Activated T-helper 2 cell treated with anti-CD3 and anti-CD28 coated beads, Interferon-gamma antibody, Interleukin-2, Interleukin-4, amounts not matched to agents 10 μg/mL and 5 μg/mL and 100 μg/mL, durations not matched to agents 14 hours and 24 hours and 36 hours (primary cell): ENCODE measurements at places on chromosomes 5 and 9. TPM values are rescaled to one million over a fixed set of nuclear protein-coding genes. Genes with fewer than 3 reads are reported as not detected.

Gene FCN2
- not detected in 2 replicates for total RNA-seq

Gene DIAPH1
- total RNA-seq = 228 and 234 TPM in 2 replicates

Gene FOXD4
- total RNA-seq = 0.09 TPM in 1 of 2 replicates, not detected in the other

Gene MBLAC2
- total RNA-seq = 6.1 and 6.4 TPM in 2 replicates

Gene ROPN1L
- total RNA-seq = 0.16 and 0.55 TPM in 2 replicates

Gene SLC22A4
- 1.7 and 2.3 TPM in 2 replicates for total RNA-seq

Gene CDX1
- not detected in 2 replicates for total RNA-seq

Gene ANKRD34B
- total RNA-seq = not detected in 2 replicates

Gene NUDT12
- total RNA-seq = 1.6 and 3.1 TPM in 2 replicates

Gene G3BP1
- 296 and 312 TPM in 2 replicates for total RNA-seq

Gene ZFP37
- 0.21 and 0.30 TPM in 2 replicates for total RNA-seq

Gene SPINK7
- not detected in 2 replicates for total RNA-seq

Gene OR1N1
- not detected in 2 replicates for total RNA-seq

Gene FOXD4L5
- total RNA-seq = 0.09 and 0.23 TPM in 2 replicates

Gene STC2
- 21.4 and 22.8 TPM in 2 replicates for total RNA-seq

Gene TEK
- not detected in 2 replicates for total RNA-seq

Gene ANKRD31
- 0.11 and 0.28 TPM in 2 replicates for total RNA-seq

Gene CCIN
- total RNA-seq = not detected in 2 replicates

Gene PCDHGA11
- total RNA-seq = 0.21 and 0.39 TPM in 2 replicates

Gene PCDHA1
- total RNA-seq = 0.07 TPM in 1 of 2 replicates, not detected in the other
